ENCODE measurements at places on chromosomes 7 and 10.
A peak's percentile ranks its signal among the peaks of the same experiment; 100 is the strongest.

GRCh38 chr7:158273138-158273651 is 314.4 kb downstream of the PTPRN2 start:
- no peak for DNase-seq

DNA sequence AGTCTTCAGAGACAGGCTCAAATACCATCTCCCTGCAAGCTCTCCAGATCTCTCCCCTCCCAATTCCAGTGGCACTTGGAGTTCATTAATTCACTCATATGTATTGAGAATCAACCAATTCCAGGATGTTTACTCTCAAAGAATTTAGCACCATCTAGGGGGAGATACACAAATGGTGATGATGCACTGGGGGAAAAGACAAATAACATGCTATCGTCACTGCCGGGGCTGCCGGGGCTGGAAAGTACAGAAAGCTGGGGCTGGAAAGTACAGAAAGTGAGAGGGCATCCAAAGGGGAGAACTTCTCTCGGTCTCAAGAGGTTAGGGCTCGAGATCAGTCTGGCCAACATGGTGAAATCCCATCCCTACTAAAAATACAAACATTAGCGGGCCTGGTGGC is 118.7 kb downstream of the MKX start:
- no peak for DNase-seq

GRCh38 chr7:24334627-24335026 is 50.6 kb downstream of the NPY start:
- no peak for DNase-seq

DNA sequence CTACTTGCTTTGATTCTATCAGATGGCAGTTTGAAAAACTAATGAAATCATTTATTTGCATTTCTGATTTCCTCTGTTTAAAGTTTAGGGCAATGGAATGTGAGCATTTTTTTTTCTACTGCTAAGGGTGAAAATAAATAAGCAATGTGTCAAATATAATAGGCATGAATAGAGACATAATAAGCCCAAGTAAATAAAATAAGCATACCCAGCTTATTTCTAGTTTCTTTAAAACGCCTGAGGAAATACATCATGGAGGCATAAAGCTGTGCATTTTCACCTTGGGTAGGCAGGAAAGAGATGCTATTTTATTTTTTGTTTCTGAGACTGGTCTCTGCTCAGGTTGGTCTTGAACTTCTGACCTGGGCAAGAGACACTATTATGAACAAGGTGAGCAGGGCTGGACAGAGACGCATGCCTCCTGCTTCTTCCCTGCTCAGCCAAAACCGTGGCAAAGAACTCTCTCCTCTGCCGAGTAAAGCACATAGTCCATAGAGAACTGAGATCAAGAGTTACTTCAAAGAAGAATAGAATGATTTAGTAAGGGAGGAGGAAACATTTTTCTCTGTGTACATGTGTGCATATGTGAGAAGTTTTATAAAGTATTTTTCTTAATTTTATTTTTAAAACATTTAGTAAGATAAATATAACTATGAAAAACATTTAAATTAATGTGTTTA is 138.1 kb downstream of the GNAI1 start:
- no peak for DNase-seq

DNA sequence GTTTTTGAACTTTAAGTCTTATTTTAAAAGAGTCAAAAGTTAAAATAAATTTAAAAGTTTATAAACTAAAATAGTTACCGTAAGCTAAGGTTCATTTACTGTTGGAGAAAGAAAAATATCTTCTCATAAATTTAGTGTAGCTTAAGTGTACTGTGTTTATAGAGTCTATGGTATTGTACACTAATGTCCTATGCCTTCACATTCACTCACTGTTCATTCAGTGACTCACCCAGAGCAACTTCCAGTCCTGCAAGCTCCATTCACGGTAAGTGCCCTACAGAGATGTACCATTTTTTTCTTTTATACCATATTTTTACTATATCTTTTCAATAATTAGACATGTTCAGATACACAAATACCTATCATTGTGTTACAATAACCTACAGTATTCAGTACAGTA is 97.6 kb downstream of the PTN start:
- DNase-seq: no peak

- no peak for DNase-seq
Observed at GRCh38 chr7:28815369-28815927, 142.7 kb downstream of the TRIL start.

DNA sequence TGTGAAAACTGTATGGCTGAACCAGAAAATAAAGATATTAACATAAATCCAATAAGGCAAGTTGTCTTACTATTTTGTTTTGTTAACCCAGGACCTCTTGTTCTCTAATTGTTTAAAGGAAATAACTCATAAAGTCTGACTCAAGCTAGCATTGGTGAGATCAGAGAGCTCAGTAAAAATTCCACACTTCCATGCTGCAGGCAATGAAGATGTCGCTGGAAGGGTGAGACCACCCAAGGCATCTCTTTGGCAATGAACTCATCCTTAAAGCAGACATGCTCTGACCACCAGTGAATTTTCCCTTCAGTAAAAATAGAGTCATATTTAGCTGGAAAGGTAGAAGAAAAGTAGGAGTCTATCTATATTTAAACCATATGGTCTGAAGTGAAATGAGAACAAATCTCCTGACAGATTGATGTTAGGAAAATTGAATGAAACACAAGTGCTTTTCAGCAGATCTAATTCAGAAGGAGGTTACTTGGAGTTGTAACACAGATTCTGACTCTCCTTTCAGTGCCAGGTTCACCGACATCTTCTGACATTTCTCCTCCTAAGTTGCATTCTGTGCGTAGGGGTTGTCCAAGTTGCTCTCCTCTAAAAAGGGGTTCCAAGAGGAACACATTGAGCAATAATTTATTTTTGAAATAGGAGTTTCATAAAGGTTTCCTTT is 32.8 kb upstream of the VIPR2 start:
- no peak for DNase-seq

- DNase-seq: no peak
Observed at GRCh38 chr7:36153571-36154097, 580 bp downstream of the EEPD1 start.

DNA sequence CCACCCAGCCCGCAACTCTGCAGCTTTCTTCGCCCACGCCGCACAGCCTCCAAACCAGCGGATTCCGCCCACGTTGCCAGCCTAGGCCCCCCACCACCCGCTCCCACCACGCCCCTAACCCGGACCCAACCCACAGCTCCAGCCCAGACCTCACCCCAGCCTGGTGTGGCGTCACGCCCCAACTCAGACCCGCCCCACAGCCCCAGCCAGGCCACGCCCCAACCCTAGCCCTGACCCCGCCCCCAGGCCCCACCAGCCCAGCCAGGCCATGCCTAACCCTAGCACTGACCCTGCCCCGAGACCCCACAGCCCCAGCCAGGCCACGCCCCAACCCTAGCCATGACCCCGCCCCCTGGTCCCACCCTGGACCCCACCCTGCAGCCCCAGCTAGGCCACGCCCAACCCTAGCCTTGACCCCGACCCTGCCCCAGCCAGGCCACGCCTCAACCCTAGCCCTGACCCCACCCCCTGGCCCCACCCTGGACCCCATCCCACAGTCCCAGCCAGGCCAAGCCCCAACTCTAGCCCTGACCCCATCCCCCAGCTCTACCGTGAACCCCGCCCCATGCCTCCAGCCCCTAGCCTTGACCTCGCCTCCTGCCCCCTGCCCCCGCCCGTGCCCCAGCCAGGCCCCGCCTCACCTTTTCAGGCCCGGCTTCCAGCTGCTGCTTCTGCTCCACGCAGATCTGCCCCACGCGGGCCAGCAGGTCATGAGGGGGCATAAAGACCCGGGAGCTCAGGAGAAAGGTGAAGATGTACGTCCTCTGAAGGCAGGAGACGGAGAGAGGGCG is 64.0 kb downstream of the RASGEF1A start:
- peak; percentile 96 for DNase-seq

GRCh38 chr10:72109636-72110157 is 21.3 kb upstream of the SPOCK2 start:
- peak; percentile 72 for DNase-seq

GRCh38 chr10:27743877-27744801 is 1.5 kb downstream of the MKX start:
- DNase-seq: peak; percentile 74

GRCh38 chr7:5750031-5750653 is 31.3 kb downstream of the RNF216 start:
- no peak for DNase-seq

- DNase-seq: peak; percentile 98
Observed at GRCh38 chr7:73822319-73823173, 8.2 kb upstream of the CLDN4 start.

- DNase-seq: peak; percentile 81
Observed at GRCh38 chr7:106959753-106960152, 84.8 kb upstream of the PRKAR2B start.

DNA sequence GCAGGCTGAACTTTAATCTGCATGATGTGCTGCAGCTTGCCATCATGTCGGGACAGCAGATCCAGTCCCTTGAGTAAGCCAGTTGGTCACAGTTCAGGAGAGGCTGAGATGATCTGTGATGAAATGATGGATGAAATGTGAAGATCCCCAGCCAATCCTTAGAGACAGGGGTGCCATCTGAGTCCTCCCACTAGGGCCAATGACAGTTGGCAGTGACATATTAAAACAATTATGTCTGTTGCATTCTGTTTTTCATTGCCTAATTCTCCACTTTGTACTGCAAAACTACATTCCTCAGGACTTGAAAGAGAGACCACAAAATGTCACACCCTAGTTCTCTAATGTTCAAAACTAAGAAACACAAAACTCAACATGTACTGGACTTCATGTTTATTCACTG is 66.3 kb upstream of the CAV2 start:
- no peak for DNase-seq

GRCh38 chr7:111743244-111743847 is 181.1 kb upstream of the IMMP2L start:
- DNase-seq: no peak

GRCh38 chr10:84715911-84716310 is 387.5 kb downstream of the CCSER2 start:
- peak; percentile 83 for DNase-seq

DNA sequence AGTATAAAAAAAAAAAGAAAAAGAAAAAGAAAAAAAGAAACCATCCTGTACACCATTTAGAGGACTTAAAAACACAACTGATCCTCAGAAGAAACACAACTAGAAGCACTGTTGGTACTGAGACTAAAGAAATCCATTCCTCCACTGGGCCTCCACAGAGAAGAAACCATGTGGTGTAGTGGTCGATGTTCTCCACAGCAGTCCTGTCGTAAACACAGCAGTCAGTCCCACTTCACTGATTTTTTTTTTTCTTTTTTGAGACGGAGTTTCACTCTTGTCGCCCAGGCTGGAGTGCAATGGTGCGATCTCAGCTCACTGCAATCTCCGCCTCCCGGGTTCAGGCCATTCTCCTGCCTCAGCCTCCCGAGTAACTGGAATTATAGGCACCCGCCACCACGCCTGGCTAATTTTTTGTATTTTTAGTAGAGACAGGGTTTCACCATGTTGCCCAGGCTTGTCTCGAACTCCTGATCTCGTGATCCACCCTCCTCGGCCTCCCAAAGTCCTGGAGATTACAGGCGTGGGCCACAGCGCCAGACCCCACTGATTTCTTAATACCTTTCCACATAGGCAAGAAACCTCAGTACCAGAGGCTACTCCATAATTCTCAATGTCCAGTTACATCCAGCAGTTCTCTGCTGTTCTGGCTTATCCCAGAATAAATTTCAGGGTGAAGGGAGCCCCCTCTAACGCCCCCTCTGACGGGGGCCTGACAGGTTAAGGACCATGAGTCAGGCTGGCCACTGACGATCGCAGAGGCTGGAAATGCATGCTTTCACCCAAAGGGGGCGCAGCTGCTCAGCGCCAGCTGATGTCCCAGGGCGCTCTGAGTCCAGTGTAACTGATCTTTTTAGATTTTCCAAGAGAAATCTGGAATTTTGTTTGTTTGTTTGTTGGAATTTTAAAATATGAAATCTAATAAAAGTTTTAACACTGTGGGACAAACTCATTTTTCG is 24.8 kb upstream of the FFAR4 start:
- DNase-seq: peak; percentile 70

GRCh38 chr10:22816298-22816653 is 101.9 kb upstream of the PIP4K2A start:
- DNase-seq: peak; percentile 74

- no peak for DNase-seq
Observed at GRCh38 chr10:109696462-109696861, 226.8 kb downstream of the XPNPEP1 start.

- DNase-seq: no peak
Observed at GRCh38 chr7:7736671-7737070, 18.3 kb upstream of the RPA3 start.

DNA sequence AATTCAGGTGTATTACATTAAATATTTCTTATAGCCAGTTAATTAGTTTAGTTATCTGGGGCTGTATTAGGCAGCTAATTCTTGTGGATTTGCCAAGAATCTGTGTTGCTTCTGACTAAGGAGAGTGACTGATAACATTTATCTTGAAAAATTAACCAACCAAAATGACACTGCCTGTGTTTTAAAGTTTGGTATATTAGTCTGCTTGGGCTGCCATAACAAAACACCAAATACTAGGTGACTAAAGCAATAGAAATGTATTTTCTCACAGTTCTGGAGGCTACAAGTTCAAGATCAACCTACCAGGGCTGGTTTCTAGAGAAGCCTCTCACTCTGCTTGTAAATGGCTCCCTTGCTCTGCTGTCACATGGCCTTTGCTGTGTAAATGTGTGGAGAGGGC is 12.9 kb downstream of the EXOC4 start:
- DNase-seq: no peak

GRCh38 chr7:113824117-113824823 is 94.5 kb downstream of the PPP1R3A start:
- DNase-seq: peak; percentile 63

DNA sequence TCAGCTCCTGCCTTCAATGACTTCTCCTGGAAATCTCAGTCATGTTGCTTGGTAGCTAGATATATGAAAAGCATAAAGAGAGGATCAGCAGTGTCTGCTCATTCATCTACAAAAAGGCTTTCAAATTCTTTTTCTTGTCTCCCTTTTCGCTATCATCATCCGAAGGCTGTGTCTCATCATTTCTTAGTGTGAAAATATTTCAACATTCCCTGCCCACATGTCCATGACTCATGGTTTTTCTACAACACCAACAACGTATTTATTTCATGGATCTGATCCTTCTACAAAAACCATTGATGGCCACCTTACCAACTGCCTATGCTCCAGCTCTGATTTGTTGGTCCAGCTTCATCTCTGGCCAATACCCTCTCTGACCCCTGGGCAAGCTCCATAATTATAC is 472.5 kb upstream of the GHITM start:
- DNase-seq: no peak

DNA sequence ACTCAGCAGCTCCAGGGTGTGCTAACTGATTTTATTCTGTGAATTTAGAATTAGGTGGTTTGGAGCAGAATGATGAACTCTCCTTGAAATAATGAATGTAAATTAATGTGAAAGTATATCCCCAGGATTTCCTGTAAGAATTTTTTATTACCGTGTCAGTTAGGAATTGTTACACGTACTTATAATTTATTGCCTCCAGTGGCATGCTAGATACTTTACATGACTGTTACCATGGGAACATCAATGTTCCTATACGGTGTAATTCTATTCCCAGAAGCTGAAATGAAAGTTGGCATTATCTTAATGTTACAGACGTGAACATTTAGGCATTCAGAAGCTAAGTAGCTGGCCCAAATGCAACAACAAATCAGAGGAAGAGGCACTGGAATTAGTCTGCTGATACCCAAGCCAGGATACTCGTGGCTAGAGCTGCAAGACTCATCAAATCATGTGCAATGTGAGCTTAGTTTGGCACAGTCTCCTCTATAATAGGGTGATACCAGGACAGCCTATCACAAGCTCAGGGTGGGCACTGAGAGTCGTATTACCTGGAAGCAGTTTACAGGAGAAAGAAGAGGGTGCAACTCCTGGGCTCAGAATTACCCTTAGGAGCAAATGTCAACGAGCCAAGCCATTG is 30.0 kb upstream of the PRKAR2B start:
- no peak for DNase-seq

GRCh38 chr7:81339946-81340345 is 421.1 kb upstream of the SEMA3C start:
- DNase-seq: no peak
